Fibroblast of skin of left quadriceps (primary cell): ENCODE measurements at places on chromosomes 1 and 21.
A peak's percentile ranks its signal among the peaks of the same experiment; 100 is the strongest.

- no peak for DNase-seq
Measured at GRCh38 chr1:7454052-7454815, 316.9 kb upstream of the VAMP3 start.

DNA sequence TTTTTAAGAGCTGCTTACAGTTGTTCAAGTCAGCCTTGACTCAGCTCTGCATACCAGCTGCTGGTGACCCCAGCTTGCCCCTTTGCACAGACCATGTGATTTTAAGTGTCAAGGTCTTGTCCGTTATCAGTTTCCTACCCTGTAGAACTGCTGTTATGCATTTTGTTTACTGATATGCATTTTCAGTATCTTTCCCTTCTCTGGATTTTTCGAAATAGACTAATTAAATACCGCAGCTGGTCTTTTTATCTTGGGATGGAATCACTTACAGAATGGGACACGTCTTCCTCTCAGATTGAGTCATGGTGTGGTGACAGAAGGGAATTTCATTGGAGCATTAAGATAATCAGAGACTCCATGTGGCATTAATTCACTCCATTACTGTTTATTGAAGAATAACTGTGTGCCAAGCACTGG lies 145.6 kb downstream of the FMN2 start:
- DNase-seq, result peak; percentile 63

- DNase-seq, result no peak
Measured at GRCh38 chr1:90809093-90809492, 92.0 kb upstream of the BARHL2 start.

- no peak for DNase-seq
Measured at GRCh38 chr1:182739545-182739944, 50.0 kb upstream of the NPL start.

DNA sequence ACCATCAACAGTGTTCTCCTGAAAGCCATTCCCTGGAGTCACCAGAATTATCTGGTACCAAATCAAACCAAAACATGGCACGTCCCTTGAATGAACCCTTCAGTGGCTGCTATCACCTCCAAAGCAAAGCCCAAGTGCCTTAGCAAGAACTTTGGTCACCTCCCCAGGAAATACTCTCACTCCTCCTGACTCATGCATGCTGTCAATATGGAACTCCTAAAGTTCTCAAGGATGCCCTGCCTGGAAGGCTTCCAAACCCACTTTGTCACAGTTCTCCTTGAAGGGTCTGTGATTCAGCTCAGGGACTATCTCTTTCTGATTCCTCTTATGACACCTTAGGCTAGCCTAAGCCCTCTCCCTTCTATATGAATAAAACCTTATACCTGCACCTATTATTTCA lies 146.1 kb upstream of the RUNX1 start:
- no peak for DNase-seq

DNA sequence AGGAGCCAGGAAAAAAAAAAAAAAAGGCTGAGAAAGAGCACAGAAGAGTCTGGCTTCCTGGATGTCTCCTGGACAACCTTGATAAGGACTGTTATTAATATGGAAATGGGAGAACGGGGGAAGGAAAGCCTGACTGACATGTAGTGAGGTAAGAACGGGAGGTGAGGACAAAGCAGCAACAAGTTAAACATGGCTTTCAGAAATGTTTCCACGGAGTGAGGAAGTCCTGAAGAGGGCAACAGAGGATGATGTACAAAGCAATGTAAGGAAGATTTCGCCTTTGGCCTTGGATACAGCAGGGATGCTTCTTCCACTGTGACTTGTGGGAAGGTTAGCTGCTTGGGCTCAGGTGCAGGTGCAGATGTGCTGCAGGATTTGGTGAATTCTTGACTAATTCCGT lies 11.9 kb upstream of the NIBAN1 start:
- DNase-seq, result no peak

DNA sequence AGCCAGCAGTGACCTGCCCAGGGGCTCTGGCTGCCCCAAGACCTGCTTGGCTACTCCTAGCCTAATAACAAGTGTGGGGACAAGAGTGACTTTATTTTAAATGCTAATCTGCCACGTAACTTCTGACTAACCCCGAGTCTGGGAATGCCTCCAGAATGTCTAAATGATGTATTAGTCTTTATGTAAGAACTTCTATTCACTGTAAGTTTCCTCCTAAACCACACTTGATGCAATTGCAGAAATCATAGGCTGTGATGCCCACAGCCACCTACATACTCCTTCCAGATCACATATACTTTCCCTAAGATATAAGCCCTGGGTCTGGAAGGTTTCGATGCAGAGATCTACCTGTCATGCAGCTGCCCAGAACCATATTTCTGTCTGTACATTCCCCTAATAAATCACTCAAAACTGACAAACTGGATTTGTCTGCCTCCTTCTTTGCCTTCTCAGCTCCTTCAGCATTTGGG lies 5.9 kb upstream of the VPS45 start:
- peak; percentile 80 for DNase-seq

DNA sequence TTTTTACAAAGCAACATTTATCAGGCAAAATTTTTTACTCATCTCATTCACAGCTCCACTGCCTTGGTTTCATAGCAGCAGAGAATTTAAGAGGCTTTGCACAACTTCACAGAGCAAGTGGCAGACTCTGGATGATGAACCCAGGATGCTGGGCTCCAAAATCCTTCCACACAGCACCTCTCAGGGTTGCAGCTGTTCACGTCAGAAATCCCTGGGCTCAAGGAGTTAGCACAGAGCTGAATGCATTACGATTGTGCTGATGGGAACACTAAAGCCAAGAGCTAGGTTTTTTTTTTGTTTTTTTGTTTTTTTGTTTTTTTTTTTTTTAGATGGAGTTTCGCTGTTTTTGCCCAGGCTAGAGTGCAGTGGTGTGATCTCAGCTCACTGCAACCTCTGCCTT lies 2.4 kb upstream of the HTR6 start:
- DNase-seq, result no peak

GRCh38 chr1:162384116-162384515 lies 2.6 kb downstream of the C1orf226 start:
- DNase-seq, result no peak

DNA sequence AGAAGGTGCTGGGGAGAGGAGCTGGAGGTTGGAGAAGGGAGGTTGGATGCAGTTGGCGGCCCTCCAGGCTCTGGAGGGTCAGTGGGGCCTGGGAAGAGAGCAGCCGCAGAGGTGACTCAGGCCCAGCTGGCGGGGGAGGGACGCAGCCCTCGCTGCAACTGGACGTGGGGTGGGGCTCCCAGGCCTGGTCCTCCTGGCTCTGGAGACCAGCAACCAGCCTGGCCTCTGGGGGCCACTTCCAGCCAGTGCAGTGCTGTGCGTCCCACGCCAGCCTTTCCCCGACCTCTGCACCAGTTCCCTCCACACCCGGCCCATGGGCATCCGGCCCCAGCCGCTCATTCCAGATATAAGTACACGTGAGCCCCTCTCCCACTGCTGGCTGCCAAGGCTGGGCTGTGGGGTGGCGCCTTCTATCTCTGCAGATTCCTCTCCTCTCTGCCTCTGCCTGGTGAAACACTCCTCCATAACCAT lies 38.0 kb upstream of the COL18A1 start:
- DNase-seq, result no peak

DNA sequence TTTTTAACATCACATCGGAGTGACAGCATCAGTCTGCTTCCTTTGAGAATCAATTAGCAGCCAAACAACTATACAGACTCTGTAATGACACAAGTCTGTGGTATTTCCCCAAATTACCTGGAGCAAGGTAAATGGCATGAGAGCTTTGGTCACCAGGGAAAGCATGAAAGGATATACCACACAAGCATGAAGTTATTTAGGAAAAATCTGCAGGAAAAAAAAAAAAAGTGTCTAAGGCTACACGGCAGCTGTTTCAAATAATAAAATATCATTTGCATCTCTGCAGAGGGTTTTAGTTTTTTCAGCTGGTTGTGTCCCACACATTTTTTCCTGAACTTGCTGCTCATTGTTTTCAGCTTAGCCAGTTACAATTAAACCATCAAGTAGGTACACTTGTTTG lies 234.7 kb downstream of the TTLL7 start:
- DNase-seq, result peak; percentile 3

- DNase-seq, result no peak
Measured at GRCh38 chr21:31334648-31335121, 9.4 kb downstream of the TIAM1 start.

DNA sequence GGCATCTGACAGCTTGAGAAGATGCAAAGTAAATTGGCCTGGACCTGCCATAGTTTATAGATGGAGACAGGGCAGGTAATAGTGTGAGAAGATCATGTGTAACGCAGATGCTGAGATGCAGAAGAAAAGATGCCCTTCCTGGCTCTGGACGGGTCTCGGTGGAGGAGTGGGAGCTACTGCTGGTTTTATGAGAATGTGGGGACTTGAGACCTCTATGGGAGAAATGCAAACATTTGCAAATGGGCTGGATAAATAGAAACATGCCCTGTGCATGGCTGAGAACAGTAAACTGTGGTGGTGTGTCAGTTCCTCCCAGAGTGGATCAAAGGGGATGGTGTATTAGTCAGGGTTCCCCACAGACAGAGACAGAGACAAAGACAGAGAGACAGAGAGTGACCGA lies 21.9 kb downstream of the UBASH3A start:
- no peak for DNase-seq

DNA sequence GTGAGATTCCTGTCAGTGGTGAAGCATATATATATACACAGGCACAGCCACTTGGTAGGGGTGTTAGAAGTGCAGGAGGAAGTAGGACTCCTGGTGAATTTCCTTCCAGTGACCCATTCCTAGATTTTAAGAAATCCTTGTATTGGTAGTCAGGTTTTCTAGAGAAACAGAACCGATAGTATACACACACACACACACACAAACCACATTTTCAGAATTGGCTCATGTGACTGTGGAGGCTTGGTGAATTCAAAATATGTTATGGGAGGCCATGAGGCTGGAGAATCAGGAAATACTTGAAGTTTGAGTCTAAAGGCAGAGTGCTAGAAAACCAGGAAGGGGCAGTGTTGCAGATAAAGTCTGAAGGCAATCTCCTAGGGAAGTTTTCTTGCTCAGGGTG lies 114.2 kb downstream of the FCRL5 start:
- no peak for DNase-seq

DNA sequence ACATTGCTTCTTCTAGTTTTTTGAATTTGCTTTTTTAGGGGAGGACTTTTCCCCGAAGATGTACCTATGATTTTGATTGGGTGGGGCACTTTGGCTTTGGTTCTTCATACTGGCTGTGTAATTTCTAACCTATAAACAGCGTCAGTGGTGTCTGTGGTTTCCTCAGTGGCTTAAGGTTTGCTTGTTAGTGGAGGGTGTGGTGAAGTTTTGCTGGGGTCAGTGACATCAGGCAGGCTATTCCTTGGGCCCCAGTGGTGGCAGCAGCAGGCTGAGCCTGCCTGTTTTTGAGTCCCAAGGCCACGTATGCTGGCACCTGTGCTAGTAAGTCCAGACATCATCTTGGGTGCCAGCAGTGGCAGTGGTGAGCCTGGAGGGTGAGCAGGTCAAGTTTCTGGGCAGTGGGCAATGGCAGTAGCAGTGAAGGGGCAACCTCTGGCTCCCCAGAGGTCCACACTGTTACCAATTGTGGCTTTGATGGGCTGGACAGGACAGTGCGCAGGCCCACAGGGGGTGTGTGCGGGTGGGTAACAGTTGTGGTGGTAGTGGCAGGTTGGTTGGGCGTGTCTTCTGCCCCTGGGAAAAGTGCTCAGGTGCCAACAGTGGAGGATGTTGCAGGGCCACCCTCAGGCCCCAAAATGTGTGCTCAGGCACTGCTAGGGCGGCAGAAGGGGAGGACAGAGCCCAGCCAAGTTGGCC lies 54.9 kb upstream of the B3GALT2 start:
- no peak for DNase-seq

DNA sequence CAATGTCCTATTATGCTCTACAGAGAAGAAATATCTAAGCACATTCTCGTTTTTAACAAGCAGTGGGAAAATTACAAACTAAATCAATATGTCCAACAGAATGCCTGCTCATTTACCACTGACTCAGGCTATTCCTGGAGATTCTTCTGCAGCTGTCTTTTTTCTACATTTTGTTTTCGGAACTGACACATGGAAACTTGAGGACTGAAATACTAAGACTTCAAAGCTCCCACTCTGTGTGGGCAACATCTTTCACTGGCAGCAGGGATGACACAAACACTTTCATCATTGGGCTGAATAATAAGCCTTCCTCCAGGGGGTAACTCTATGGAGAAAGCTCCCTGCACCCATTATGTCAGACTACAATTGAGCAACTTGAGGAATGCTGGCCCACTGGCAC lies 175.5 kb upstream of the NCAM2 start:
- no peak for DNase-seq

DNA sequence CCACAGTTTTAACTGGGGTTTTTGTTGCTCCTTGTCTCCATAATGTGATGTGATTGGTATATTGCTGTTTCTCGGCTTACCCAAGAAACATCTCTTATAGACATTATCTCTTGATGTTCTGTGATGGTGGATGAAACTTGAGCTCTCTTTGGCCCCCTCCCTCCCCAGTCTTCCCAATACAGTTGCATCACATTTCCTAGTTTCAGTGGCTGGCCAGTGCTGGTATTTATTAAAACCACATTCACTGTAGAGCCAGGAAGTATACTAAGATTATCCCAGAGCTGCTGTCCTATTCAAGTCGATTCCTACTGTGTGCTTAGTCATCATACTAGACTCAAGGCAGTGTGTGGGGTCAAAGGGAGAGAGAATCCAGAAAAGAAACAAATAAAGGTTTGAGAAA lies 244.4 kb downstream of the KAZN start:
- DNase-seq, result no peak

DNA sequence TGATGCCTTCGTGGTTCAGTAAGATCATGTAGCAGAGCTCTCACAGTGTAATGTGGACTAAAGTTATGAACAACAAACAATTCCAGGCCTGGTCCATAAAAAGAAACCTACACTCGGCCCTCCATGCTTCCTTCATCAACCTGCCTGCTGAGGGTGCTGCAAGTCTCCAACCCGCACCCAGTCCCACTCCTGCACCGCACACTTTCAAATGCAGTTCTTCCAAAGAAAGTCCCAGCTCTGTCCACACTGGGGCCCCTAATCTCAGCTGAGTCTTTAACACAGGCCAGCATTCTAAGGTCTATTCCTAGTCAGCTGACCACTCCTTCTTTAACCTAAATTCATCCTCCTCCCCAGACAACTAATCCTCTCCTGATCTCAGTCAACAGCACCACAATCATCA lies 71.5 kb upstream of the NR5A2 start:
- no peak for DNase-seq

GRCh38 chr1:88730132-88730675 lies 46.1 kb downstream of the PKN2 start:
- no peak for DNase-seq

DNA sequence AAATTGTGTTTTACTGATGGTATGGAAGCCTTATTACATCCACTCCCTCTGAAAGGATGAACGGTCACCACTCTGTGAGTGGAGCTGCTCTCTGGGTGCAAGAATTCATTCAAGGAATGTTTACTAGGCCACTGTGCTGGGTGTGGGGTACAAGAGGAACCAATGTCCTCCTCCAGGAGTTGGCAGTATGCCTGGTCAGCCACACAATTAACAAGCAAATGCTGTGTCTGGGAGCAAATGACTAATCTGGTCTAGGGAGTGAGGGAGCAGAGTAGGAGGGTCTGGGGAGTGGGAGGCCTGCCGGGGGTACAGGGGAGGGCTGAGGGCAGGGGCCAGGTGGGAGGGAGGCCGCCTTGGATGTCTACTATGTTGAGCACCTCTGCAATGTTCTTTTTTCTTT lies 27.2 kb upstream of the TDRD10 start:
- peak; percentile 81 for DNase-seq

- DNase-seq, result no peak
Measured at GRCh38 chr1:12627296-12627695, 9.3 kb upstream of the DHRS3 start.
